ENCODE measurements at places on chromosomes 5 and 9. TPM values are rescaled to one million over a fixed set of nuclear protein-coding genes. Genes with fewer than 3 reads are reported as not detected.

Gene DOK3
- polyA plus RNA-seq: 2.4 TPM

Gene NAIP
- 1.8 TPM for polyA plus RNA-seq

Gene CARTPT
- polyA plus RNA-seq: 0.28 TPM

Gene PLAC8L1
- polyA plus RNA-seq: not detected

Gene OCLN
- polyA plus RNA-seq: 12.0 TPM

Gene PRUNE2
- polyA plus RNA-seq: 40.7 TPM

Gene PCDHB11
- 0.16 TPM for polyA plus RNA-seq

Gene ABLIM3
- 17.1 TPM for polyA plus RNA-seq

Gene FCN2
- 0.04 TPM for polyA plus RNA-seq

Gene RBM22
- 16.2 TPM for polyA plus RNA-seq

Gene TGFBI
- polyA plus RNA-seq: 13.9 TPM

Gene ECSCR
- 11.4 TPM for polyA plus RNA-seq

Gene LVRN
- 0.16 TPM for polyA plus RNA-seq

Gene PCDHA12
- 0.04 TPM for polyA plus RNA-seq

Gene SPINK13
- polyA plus RNA-seq: not detected

Gene IFNA13
- not detected for polyA plus RNA-seq

Gene GRXCR2
- 0.04 TPM for polyA plus RNA-seq

Gene CTXN3
- 0.04 TPM for polyA plus RNA-seq

Gene ZDHHC12
- 73.2 TPM for polyA plus RNA-seq

Gene IL13
- polyA plus RNA-seq: not detected

Gene ACOT12
- polyA plus RNA-seq: not detected

Gene GTF2H2
- polyA plus RNA-seq: 2.3 TPM

Gene ADAMTSL2
- polyA plus RNA-seq: 1.0 TPM

Gene MYORG
- 2.5 TPM for polyA plus RNA-seq

Gene PCDHGA2
- polyA plus RNA-seq: 0.14 TPM

Gene TLR4
- 0.47 TPM for polyA plus RNA-seq

Gene CMBL
- polyA plus RNA-seq: 1.9 TPM

Gene TNC
- 16.3 TPM for polyA plus RNA-seq

Gene PLPP6
- polyA plus RNA-seq: 6.4 TPM

Gene ADAMTSL1
- polyA plus RNA-seq: 1.2 TPM

Gene PCDHA4
- 0.02 TPM for polyA plus RNA-seq

Gene ARSK
- polyA plus RNA-seq: 1.7 TPM

Gene OR1L6
- polyA plus RNA-seq: not detected

Gene MARVELD2
- 4.7 TPM for polyA plus RNA-seq

Gene CCDC183
- polyA plus RNA-seq: 0.32 TPM

Gene SHOC1
- polyA plus RNA-seq: 0.06 TPM

Gene KCNV2
- not detected for polyA plus RNA-seq

Gene RORB
- polyA plus RNA-seq: 0.04 TPM

Gene IQGAP2
- polyA plus RNA-seq: 1.4 TPM

Measured in esophagus (tissue), 2 donors.